ENCODE measurements at places on chromosomes 13 and 19.

DNA sequence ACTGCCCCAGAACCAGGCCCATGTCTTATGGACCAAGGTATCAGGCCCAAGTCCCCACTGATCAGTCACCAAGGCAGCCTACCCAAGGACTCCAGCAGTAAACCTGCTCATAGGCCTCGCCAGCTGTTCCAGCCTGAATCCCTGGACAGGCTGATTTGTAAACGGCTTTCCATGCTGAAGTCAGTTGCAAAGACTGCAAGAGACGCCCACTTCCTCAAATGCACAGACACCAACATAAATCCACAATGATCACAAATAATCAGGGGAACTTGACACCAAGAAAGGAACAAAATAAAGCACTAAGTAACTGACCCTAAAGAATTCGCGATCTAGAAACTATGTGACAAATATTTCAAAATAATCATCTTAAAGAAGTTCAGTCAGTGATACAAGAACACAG lies 75.2 kb downstream of the RXFP2 start:
- DNase-seq = no peak

DNA sequence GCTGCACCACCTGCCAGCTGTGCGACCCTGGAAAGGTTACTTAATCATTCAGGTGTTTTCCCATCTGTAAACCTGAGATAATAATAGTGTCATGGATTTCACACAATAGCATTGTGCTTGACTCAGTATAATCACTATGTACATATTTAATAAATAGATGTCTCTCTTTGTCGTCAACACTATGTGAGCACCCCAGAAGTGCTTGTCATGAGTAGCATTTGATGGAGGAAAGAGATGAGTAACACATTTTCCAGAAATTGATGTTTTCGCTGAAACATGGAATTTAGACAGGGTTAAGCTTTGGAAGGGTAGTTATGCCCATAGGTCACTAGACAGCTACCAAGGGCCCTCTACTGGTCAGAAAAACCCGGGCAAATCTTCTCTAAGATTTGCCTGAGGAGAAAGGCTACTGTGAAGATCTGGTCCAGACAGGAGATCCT lies 9.5 kb upstream of the MBNL2 start:
- no peak for DNase-seq

DNA sequence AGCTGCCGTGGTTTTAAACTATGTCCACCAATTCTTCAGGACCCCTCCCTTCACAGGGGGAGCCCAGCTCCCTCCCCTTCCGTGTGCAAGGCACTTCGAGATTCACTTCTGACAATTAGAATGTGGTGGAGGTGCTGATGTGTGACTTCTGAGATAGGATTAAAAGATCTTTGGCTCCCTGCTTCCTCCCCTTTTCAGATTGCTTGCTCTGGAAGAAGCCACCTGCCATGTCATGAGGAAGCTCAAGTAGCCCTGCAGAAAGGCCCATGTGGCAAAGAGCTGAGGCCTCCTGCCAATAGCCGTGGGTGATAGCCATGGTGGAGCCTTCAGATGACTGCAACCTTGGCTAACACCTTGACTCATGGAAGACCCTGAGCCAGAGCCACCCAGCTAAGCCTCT lies 204.9 kb downstream of the COL4A1 start:
- DNase-seq = no peak

DNA sequence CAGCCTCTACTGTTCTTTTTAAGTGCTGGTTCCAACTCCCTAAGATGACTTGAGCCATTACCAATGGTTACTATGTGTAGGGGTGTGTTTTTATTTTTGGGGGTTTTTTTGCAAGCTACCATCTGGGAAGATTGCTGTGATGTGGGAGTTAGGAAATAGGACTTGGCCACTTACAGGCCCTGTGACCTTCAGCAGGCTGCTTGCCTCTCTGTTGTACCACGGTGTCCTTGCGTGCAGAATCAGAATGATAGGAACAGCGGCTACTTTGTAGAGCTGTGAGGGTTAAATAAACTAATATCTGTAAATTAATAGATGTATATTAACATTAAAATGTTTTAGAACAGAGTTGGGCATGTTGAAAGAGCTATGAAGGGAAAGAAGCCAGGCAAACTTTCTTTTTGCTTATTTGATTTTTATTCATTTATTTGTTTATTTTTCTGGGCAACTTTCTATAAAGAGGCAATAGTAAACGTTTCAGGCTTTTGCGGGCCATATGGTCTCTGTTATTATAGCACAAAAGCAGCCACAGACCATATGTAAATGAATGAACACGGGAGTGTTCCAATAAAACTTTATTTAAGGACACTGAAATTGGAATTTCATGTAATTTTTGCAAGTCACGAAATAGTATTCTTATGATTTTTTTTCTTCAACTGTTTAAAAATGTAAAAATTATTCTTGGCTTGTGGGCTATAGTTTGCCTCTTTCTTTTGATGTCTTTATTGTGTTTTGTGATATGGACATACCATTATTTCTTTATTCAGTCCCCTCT lies 26.4 kb upstream of the EHD2 start:
- no peak for DNase-seq

Measured in lower leg skin (tissue), 4 donors.